ENCODE measurements at places on chromosomes 7 and 10. TPM values are rescaled to one million over a fixed set of nuclear protein-coding genes. Genes with fewer than 3 reads are reported as not detected.

C10orf90 gene
- total RNA-seq: not detected

STK31 gene
- not detected for total RNA-seq

ALOX5 gene
- total RNA-seq: 4.3 TPM

DYDC2 gene
- total RNA-seq: not detected

TTYH3 gene
- 156 TPM for total RNA-seq

CALY gene
- not detected for total RNA-seq

MLXIPL gene
- total RNA-seq: not detected

TMEM270 gene
- not detected for total RNA-seq

CPA5 gene
- total RNA-seq: not detected

TMEM176B gene
- not detected for total RNA-seq

HMX3 gene
- not detected for total RNA-seq

SPDYE2 gene
- not detected for total RNA-seq

CPXM2 gene
- total RNA-seq: under 0.01 TPM

NCOA4 gene
- total RNA-seq: 68.3 TPM
